Ascending aorta (tissue), 2 donors: ENCODE measurements at places on chromosomes 6 and 20.

- H3K4me3 ChIP-seq: peak overlapping the region; percentile 73
- H3K4me1 ChIP-seq: no peaks in the 10 kb centered on the region
- H3K27me3 ChIP-seq: no peaks in the 10 kb centered on the region
- H3K36me3 ChIP-seq: no peaks in the 10 kb centered on the region
- H3K27ac ChIP-seq: peak overlapping the region; percentile 77
These were observed 7.1 kb downstream of the L3MBTL1 start for GRCh38 chr20:43514648-43514999.

DNA sequence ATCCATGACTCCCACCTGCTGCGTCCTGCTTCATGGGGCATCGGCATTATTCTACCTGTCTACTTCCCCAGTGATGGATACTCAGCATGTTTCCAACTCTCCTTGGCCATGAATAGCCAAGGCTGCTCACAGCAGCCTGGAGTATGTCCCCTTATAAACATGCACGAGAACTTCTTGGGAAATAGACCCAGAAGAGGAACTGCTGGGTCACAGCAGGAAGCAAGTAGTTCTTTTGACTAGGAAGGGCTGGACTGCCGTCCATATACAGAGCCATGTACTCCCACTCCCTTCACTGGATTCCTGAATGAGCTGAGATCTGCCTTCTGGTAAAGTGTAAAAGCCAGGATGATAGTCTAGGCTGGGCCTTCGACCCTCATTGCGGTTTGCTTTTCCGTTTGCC lies 106.3 kb upstream of the KCNK16 start:
- DNase-seq: no peak
- H3K36me3 ChIP-seq: no peaks in the 10 kb centered on the region
- H3K27ac ChIP-seq: no peak overlapping the region
- no peaks in the 10 kb centered on the region for H3K4me1 ChIP-seq
- no peak overlapping the region for H3K4me3 ChIP-seq

DNA sequence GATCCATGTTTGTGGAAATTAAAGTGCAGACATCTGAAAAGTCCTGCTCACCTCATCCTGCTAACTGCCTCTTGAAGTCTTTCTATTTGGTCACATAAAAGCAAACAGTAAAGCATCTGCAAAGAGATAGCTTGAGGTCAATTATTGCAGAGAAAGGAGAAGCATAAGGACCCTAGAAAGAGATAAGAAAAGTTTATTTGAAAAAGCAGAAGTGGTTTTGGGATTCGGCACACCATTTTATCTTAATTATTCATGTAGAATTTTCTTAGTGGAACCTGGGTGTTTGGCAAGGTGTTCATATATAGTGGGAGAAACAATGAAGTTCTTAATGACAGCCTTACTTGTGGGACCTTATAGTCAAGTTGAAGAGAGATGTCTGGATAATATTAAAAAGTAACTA lies 280.8 kb downstream of the CENPW start:
- no peaks in the 10 kb centered on the region for H3K36me3 ChIP-seq
- no peak overlapping the region for H3K27ac ChIP-seq
- DNase-seq: no peak
- no peaks in the 10 kb centered on the region for H3K27me3 ChIP-seq
- no peaks in the 10 kb centered on the region for H3K4me1 ChIP-seq
- H3K4me3 ChIP-seq: no peak overlapping the region

GRCh38 chr6:2529211-2529719 lies 221.5 kb downstream of the MYLK4 start:
- H3K36me3 ChIP-seq: no peaks in the 10 kb centered on the region
- H3K4me3 ChIP-seq: no peak overlapping the region
- H3K27ac ChIP-seq: no peak overlapping the region
- no peak for DNase-seq
- no peaks in the 10 kb centered on the region for H3K4me1 ChIP-seq

DNA sequence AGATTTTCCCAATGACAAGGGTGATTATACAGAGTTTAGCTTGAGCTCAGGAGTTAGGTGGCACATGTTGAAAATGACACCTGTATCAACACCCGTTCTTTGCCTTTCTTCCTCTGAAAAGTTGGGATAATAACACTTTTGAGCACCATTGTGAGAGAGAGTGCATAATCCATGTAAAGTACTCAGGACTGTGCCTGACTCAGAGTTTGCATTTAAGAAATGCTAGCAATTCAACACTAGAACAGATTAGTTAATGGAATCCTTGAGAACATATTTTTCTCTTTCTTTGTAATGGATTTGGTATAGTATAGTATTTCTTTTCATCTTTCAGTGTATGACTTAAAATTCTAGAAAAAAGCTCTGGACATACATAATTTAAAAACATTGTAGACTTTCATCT lies 449.2 kb downstream of the GJA1 start:
- H3K27me3 ChIP-seq: no peaks in the 10 kb centered on the region
- H3K4me3 ChIP-seq: no peak overlapping the region
- H3K4me1 ChIP-seq: no peaks in the 10 kb centered on the region
- no peaks in the 10 kb centered on the region for H3K36me3 ChIP-seq
- DNase-seq: no peak

- H3K4me3 ChIP-seq: no peak overlapping the region
- no peaks in the 10 kb centered on the region for H3K27me3 ChIP-seq
- peak overlapping the region; percentile 47 for H3K27ac ChIP-seq
- peaks cover 30% of the 10 kb centered on the region for H3K36me3 ChIP-seq
- peaks cover 6% of the 10 kb centered on the region for H3K4me1 ChIP-seq
- no peak for DNase-seq
These were observed 7.3 kb downstream of the PEDS1 start for GRCh38 chr20:50146214-50146613.

GRCh38 chr6:40640599-40641227 lies 53.5 kb upstream of the LRFN2 start:
- no peaks in the 10 kb centered on the region for H3K27me3 ChIP-seq
- no peaks in the 10 kb centered on the region for H3K4me1 ChIP-seq
- no peak for DNase-seq
- no peak overlapping the region for H3K27ac ChIP-seq

DNA sequence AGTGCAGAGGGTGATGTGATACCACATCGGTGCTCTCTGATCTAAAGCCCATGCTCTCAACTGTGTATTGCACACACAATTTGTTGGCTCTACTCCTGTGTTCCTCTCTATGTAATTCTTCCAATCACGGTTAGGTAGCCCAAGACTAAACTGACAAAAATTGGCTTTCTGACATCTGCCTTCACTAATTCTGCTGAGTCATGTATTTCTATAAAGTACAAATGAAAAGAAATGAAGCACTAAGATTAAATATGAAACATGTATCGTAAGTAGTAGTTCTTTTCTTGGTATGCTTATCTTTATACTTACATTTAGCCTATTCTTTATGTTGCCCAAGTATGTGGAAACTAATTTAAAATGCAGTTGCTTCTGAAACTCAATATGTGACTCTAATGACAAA lies 7.7 kb upstream of the MLIP start:
- no peak for DNase-seq
- H3K4me3 ChIP-seq: no peak overlapping the region
- no peaks in the 10 kb centered on the region for H3K36me3 ChIP-seq
- H3K27ac ChIP-seq: no peak overlapping the region

DNA sequence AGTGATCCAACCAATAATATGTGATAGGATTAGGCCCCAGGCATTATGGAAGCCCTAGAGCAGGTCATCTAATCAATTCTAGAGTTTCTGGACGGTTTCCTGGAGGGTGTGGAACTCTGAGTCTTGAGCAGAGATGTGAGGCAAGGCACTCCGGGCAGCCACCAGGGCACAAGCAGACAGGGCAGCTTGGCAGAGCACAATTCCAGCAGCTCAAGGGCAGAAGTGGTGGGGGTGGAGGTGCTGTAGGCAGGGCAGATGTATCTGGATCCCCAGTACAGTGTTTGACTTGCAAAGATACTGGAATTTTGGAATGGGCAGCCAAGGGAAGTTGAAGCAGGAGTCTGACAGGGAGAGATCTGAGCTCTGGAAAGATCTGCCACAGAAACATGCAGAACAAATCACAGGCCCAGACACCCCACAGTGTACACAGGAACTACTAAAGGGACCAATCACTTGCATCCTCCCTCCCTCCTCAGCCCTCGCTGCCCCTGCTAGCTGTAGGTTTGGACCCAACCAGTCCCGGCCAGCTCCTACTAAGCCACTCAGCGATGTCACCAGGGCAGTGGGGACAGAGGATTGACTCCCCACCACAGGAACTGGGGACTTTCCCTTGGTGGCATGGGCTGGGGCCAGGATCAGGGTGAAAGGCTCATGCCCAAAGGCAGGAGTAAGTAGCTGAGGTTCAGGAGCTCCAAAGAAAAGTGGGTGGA lies 47.0 kb downstream of the TFEB start:
- no peak for DNase-seq
- H3K27me3 ChIP-seq: no peaks in the 10 kb centered on the region
- no peak overlapping the region for H3K4me3 ChIP-seq
- H3K27ac ChIP-seq: no peak overlapping the region

DNA sequence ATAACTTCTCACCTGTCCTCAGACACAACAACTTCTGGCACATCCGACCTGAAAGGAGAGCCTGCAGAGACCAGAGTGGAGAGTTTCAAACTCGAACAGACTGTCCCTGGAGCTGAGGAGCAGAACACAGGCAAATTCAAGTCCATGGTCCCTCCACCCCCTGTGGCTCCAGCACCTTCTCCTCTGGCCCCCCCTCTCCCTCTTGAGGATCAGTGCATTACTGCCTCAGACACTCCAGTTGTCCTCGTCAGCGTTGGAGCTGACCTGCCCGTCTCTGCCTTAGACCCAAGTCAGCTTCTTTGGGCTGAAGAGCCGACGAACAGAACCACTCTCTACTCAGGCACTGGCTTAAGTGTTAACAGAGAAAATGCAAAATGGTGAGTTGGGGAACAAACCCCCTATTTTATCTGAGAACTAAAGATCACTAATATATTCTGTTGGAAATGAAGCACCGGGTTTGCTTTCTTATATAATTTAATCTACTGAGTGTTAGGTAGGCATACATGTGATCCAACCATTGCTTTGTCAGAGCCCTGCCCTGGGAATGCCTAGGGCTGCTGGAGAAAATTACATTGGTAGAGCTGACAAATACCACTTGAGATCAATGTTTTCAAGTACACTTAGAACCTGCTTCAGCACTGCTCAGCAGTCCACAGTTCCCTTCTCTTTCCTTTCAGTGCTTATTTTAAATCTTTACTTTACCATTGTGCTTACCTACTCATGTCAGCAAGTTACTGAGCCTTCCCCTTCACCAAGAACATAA lies 77.5 kb upstream of the LTV1 start:
- H3K4me3 ChIP-seq: no peak overlapping the region
- no peak for DNase-seq
- no peaks in the 10 kb centered on the region for H3K4me1 ChIP-seq
- H3K36me3 ChIP-seq: peaks cover 10% of the 10 kb centered on the region

GRCh38 chr6:142357879-142358278 lies 56.1 kb downstream of the ADGRG6 start:
- no peak for DNase-seq
- no peaks in the 10 kb centered on the region for H3K36me3 ChIP-seq
- H3K4me1 ChIP-seq: no peaks in the 10 kb centered on the region
- H3K4me3 ChIP-seq: no peak overlapping the region
- H3K27me3 ChIP-seq: no peaks in the 10 kb centered on the region
- H3K27ac ChIP-seq: no peak overlapping the region

- no peak overlapping the region for H3K4me3 ChIP-seq
- no peaks in the 10 kb centered on the region for H3K36me3 ChIP-seq
These were observed 76.1 kb downstream of the PAX1 start for GRCh38 chr20:21781446-21782075.

DNA sequence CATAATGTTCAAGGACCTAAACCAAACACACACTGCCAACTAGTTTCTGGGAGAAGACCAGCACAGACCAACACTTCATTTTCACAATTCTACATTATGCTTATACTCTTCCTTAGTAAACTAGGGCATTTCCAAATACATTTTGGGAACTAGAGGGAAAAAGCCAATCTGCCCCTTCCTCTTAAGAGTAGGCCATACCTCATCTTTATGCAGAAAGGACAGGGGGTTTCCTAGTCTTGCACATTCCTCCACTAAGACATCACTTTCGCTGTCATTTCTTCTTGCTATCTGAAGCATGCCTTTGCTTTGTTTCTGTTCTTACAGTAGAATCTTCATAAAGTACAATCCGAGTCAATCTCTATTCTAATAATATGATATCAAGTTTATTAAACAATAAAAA lies 105.7 kb downstream of the SMLR1 start:
- no peaks in the 10 kb centered on the region for H3K27me3 ChIP-seq
- DNase-seq: no peak
- H3K4me1 ChIP-seq: peaks cover 17% of the 10 kb centered on the region

DNA sequence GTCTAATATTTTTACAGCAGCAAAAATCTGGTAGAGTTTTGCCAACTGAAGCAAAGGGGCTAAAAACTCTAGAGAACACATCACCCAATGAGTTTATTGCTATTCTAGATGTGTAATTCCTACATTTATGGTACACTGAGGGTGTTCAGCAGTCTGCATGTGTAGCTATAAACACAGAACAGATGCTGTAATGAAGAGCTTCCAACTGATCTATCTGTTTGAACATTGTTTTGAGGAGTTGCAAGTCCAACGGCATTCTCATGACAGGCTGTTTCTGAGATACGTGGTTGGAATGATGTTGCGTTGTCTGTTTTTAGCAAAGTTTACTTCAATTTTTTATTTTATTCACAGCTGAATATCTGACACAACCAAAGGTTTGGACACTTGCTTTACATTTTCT lies 141.2 kb upstream of the RAB32 start:
- H3K27me3 ChIP-seq: no peaks in the 10 kb centered on the region
- no peak for DNase-seq
- H3K4me1 ChIP-seq: no peaks in the 10 kb centered on the region
- no peak overlapping the region for H3K4me3 ChIP-seq

GRCh38 chr20:46200582-46201570 lies 82.8 kb downstream of the CD40 start:
- H3K36me3 ChIP-seq: no peaks in the 10 kb centered on the region
- no peak overlapping the region for H3K4me3 ChIP-seq
- DNase-seq: no peak
- H3K27ac ChIP-seq: no peak overlapping the region
- H3K27me3 ChIP-seq: no peaks in the 10 kb centered on the region

DNA sequence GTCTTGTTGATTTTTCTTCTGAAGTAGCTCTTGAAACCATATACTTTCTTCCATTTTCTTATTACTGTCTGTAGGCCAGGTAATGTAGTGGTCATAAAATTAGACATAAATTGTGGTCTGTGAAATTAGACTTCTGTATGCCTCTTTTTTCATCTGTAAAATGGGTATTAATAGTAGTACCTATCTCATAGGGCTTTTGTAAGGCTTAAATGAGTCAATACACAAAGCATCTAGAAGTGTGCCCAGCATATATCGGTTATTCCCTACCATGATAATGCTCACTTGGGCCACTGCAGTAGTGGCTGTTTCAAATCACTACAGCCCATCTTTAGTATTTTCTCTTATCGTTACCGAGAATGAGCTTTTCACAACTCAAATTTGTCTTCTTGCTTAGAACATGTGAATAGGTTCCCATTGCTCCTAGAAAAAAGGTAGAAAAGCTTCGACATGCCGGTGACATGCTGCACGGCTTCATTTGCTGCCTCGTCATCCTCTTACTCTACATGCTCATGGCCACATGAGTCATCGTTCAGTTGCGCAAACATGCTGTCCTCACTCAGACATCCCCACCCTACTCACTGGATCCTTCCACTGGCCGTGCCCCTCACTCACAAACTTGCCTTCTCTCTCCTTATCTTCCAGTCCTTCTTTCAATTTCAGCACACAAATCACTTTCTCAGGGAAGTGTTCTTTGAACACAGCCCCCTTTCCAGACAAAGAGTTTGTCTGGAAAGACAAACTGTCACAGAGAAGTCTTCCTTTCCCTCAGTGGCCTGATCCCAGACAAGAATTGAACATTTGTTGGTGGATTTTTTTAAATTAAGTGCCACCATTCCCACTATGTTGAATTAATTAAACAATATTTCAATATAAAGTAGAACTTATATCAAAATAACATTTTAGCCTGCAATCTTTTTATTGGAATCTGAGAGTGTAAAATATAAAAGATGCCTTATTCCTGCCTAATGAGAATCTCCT lies 32.2 kb upstream of the ERVFRD-1 start:
- DNase-seq: peak; percentile 62
- H3K27ac ChIP-seq: no peak overlapping the region
- no peaks in the 10 kb centered on the region for H3K36me3 ChIP-seq
- H3K27me3 ChIP-seq: no peaks in the 10 kb centered on the region
